ENCODE measurements at places on chromosomes 3 and 15.

GRCh38 chr15:95325763-95326404, 1004.6 kb upstream of the NR2F2 start:
- no peak for DNase-seq

DNA sequence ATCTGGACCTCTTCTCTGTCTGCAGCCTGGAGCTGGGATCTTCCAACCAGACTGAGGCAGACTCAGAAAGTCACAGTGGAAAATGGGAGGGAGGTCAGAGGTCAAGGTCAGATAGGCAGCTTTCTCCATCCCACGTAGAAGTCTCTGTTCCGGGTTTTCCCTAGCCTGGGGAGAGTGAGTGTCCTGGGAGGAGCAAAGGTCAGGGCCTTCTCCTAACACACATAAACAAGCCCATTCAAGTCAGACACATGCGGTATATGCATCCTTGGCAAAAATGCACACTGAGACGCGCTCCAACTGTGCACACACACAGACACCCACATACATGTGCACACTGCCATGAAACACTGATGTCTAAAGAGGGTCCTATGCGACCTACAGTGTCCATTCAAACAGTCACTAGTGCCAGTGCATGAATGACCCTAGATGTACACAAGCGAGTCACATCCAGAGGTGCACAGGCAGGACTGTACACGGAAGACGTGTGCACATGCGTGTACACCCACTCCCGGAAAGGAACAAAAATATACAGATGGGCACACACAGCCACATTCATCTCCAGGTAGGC, 681 bp downstream of the TWF2 start:
- no peak for DNase-seq

GRCh38 chr15:23897091-23897490, 210.0 kb upstream of the NDN start:
- no peak for DNase-seq

GRCh38 chr15:90787881-90788280, 70.7 kb downstream of the BLM start:
- DNase-seq, result no peak

- DNase-seq, result peak; percentile 60
Measured at GRCh38 chr3:125374501-125374995, 577 bp downstream of the ZNF148 start.

GRCh38 chr3:43894176-43895049, 203.7 kb downstream of the ABHD5 start:
- DNase-seq, result no peak

DNA sequence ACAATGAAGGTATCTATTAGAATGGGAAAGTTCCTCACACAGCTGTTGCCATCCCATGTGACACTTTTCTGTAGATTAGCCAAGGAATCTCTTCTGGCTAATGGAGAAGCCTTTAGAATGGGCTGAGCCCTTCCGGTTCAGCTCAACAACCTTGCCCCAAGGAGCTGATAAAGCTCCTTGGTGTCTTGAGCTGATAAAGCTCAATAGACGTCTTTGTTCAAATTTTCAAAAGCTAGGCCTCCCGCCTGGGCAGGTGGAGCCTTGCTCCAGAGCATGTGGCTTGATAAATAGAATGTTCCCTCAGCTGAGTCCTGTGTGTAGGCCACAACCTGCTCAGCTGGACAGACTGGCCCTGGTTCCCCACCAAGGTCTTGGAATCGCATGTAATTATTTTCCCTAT, 7.2 kb upstream of the BNIP2 start:
- no peak for DNase-seq

DNA sequence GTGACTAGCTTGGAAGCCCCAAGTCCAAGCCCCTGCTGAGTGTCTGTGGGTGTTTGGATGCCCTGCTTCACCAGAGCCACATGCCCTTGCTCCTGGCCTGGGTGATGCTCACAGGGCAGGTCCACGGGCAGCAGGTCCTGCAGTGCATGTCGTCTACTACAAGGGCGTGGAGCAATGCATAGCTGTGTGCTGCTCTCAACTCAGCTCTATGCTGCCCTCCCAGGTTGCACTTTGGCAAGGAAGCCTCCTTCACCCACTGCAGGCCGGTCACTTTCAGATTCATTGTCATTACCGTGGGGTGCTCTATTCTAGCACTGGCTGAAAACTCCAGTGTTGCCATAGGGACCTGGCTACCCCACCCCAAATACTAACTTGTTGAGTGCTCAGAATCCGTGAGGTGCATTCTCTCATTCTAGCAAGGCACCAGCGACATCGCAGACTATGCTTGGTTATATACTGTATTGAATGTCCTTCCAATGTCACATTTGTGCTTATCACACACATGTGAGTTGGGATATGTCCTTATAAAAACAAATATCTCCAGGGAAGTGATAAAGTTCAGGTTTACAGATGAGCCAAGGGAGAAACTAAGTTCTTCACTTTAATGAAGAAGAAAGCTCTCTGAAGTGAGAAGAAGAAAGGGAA, 51.8 kb downstream of the GRAMD1C start:
- DNase-seq, result no peak

DNA sequence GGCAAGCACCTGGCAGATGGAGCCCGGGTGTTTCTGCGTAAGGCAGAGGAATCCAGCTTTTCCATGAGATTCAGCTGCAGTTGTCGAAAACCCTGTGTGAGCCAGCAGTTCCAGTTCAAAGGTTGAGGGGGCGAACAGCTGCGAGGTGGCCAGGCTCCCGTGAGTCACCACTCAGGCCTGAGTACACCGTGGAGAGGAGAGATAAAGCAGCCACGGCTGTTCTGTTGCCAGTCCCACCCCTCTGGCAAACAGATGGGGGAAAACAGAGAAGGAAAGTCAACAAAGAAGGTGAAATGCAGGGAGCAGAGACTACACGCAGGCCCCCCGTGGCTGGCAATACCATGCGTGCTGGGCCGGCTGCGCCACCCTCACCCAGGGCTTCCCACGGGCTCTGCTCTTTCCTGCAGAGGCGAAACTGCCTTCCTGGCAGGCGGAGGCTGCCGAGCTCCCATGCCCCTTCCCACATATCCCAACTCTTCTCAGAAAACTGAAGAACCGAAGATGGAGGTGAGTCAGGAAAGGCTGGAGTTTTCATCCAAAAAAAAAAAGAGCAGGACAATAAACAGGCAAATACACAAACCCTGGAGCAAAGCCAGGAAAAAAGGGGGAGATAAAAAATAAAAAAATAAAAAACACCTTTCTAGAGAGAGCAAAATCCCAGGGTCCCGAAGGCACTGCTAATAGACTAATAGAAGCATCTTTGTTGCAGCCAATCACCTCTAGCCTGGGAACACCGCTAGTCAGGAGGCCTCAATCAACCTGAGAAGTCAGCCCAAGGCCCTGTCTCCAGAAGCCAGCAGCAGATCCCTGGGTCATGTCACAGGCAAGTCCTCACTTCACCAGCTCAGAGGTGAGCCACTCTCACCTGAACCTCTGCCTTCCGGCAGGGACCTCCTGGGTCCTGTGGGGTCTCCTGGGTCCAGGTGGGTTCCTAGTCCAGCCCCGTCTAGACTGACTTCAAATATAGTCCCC, 37.7 kb downstream of the FAM174B start:
- DNase-seq, result no peak

GRCh38 chr3:194573680-194574437, 59.4 kb downstream of the TMEM44 start:
- peak; percentile 21 for DNase-seq

GRCh38 chr15:74032606-74033561, 38.4 kb downstream of the PML start:
- no peak for DNase-seq

DNA sequence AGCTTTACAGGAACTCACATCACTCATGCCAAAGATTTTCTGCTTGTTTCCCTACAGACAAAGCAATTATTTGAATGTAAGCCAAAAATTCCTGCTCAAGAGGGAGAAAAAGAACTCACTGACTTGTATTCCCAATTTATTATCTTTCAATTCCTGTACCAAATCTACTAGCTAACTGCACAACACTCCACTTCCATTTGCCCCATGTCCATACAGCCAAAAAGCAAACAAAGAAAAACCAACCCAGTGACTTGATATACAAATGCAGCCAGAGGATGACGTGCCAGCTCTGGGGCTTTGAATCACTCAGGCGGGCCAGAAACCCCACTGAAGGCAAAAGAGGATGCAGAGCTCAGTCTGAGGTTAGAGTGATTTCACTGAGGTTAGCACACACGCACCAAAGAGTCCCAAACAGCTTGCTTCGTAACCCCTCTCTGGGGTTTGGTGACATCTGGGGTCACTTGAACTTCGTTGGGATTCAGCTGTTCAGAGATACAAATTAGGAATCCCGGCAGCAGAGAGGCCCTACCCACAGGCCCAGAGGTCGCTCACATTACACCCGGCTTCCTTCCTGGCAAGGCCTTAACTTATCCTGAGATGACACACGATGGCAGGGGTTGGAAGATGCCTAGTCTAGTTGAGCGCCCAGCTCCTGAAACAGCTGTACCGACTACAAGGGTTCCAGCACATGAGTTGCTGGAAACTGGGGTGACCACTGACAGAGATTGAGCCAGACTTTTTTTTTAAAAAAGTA, 1.6 kb downstream of the RFTN1 start:
- peak; percentile 83 for DNase-seq

- no peak for DNase-seq
Measured at GRCh38 chr15:64246364-64247189, 83.8 kb upstream of the PPIB start.

- DNase-seq, result no peak
Measured at GRCh38 chr3:94089126-94089525, 26.3 kb downstream of the NSUN3 start.

- DNase-seq, result no peak
Measured at GRCh38 chr3:112799946-112800345, 46.7 kb downstream of the CD200R1L start.

GRCh38 chr3:193782276-193782647, 189.3 kb downstream of the OPA1 start:
- no peak for DNase-seq

GRCh38 chr3:171849617-171850319, 6.6 kb downstream of the TMEM212 start:
- no peak for DNase-seq

- DNase-seq, result no peak
Measured at GRCh38 chr3:13839253-13839652, 40.6 kb downstream of the WNT7A start.

GRCh38 chr3:122577409-122578031, at the start of gene PARP15:
TSS of gene PARP15 (plus strand) at chr3:122577650. CDS start at chr3:122577668, 18 bp downstream.
- DNase-seq, result peak; percentile 83

GRCh38 chr3:47409284-47409683, 28.5 kb downstream of the PTPN23 start:
- no peak for DNase-seq

GRCh38 chr3:126262227-126262626, 81.8 kb upstream of the ALDH1L1 start:
- DNase-seq, result no peak

DNA sequence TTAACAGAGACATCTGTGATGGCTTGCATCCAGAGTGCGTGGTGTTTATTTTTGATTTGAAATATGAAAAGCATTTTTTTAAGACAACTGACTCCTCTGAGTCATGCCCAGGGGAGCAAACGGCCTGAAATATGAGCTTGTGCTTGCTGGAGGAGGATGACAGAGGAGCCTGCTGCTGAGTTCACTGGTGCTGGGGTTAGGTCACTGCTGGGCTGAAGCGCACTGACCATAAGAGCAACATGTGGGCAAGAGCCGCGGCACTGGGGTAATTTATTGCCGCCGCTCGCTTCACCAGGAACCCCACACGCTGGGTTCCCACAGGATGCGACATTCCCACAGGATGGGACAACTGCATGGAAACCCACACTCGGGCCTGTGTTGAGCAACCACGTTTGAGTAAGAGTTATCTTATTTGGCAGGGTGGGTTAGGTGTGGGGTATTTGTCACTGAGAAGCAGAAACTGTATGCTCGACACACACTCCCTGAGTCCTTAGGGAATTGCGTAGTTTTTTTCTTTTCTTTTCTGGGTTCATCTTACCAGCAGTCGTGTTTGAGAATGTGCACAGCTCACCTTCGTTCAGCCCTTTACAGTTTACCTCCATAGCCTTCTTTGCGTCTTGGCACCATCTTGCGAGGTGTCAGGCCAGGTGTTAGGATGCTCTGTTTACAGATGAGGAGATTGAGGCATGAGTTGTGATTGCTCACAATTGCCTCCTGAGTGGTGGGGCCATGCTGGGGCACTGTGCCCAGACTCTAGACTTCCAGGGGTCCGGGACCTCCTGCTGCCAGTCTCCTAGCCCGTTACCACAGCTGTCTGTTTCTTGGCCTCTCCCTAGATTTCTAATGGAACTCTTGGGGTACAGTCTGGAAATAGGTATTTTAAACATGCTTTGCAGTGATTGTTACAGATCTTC, 60.4 kb downstream of the SMAD3 start:
- no peak for DNase-seq

DNA sequence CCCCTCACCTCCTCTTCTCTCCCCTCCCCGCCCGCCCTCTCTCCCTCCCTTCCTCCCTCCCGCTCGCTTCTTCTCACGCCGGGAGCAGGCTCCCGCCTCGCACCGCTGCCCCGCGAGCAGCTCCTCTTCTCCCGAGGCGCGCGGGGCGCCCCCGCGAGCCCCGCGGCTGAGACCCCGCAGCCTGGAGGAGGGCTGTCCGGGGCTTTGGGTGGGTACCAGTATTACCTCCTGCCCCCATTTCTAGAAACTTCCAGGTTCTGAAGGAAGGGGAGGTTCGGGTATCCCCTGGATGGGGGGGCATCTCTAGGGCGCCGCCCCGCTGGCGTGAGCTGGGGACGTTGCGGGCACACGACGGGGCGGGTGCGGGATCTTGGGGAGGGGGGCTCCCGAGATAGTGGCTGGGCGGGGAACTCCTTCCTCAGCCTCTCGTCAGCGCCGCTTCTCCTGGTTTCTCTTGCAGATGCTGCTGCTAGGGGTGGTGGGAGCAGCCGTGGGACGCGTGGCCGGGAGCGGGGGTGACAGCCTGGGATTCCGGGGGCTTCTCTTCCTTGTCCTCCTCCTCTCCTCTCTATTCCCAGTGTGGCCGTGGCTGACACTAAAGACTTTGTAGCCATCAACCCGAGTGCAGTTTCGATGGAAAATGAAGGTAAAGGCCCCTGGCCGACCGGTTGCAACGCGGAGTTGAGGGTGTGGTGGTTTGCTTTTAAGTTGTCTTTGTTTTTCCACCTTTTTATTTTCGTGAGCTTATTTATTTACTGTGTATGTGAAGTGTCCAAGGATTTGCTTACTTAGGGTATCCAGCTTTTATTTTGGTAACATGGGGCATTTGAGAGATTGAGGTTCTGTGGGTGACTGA, 474 bp downstream of the ATP2C1 start:
- peak; percentile 52 for DNase-seq

GRCh38 chr3:81302045-81302444, 459.4 kb downstream of the GBE1 start:
- DNase-seq, result peak; percentile 39

GRCh38 chr3:72912532-72912931, 24.7 kb downstream of the GXYLT2 start:
- no peak for DNase-seq

DNA sequence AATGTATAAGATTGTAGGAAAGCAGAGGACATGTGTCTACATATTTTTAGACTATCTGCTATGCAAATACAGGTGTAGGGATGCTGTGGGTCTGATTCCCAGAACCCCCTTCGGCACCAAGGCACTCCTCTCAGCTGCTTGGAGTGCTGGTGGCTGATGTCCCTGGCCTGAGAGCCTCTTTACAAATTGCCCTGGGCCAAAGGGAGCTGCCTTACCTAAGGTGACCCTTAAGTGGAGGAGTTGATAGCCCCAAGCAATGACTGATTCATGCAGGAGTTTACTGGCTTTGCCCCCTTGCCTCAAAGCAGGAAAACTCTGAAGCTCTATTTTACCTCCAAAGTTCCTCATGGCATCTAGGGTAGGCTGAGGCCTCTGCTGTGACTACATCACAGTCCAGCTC, 83.0 kb downstream of the ZNF385D start:
- no peak for DNase-seq

GRCh38 chr15:57033715-57034439, 115.4 kb downstream of the TCF12 start:
- no peak for DNase-seq

- DNase-seq, result no peak
Measured at GRCh38 chr15:87490666-87491065, 765.9 kb downstream of the NTRK3 start.

Measured in DND-41 (cell line).